NCI-H510A treated with DMSO at 0.1 percent for 48 hours (cell line): ENCODE measurements at places on chromosomes 6 and 20.

DNA sequence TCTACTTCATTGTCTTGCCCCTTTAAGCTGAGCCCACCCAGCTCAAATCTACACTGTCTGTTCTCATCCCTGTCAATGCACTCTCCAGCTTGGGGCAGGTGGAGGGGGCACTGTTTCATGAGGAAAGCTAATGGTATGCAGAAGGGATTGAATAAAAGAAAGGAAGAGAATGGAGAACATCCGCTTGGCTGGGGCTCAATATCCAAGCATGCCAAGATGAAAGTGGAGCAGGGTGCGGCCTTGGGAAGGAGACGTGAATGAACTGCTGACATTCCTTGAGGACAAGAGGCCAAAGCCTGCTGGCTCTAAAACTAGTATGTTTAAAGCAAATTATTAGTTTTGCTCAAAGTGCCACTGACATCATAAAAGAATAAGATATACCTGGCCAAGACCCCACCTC, 24.2 kb downstream of the AKAP12 start:
- DNase-seq = no peak

DNA sequence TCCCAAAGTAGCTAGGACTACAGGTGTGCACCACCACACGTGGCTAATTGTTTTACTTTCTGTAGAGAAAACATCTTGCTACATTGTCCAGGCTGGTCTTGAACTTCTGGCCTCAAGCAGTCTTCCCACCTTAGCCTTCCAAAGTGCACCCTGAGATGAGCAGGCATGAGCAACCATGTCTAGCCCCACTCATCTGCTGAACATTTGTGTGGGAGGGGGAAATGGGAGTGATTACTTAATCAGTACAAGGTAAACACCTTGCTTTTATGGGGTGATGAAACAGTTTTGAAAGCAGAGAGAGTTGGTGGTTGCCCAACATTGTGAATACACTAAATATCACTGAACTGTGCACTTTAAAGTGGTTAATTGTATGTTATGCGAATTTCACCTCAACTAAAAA, 5.3 kb downstream of the APMAP start:
- no peak for DNase-seq

DNA sequence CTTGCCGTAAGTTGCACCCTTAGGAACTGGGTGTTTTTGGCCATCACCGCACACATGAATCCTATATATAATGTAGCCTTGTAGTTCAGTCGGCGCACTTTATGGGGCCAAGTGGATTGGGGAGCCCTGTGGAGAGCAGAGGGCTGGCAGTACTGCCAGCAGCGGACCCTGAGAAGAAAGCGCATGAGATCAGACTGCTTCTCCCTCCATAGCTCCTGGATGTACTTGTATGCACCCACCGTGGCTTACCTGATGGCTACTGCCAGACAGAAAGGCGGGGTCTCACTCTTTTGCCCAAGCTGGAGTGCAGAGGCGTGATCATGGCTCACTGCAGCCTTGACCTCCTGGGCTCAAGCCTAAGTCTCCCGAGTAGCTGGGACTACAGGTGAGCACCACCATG, 32.8 kb upstream of the OVOL2 start:
- no peak for DNase-seq

DNA sequence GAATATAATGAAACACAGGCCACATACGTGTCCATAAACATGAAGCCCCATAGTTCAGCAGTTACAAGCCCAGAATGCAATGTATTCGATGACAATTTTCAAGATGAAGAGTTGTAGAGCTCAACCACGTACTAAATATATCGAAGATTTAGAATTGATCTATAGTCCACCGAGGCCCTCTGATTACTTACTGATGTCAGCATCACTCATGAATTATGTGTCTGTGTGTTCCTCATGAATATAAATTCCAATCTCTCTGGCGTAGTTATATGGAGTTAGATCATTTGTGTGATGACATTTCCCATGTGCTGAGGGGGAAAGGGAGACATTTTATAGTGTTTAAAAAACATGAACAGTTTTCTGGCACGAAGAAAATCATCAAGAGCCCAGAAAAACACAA, 97.5 kb downstream of the PFDN4 start:
- DNase-seq = no peak

- DNase-seq = no peak
These were observed 135.9 kb upstream of the EPHA7 start for GRCh38 chr6:93555292-93555691.
